GM04504 (cell line): ENCODE measurements at places on chromosomes 12 and 14.

DNA sequence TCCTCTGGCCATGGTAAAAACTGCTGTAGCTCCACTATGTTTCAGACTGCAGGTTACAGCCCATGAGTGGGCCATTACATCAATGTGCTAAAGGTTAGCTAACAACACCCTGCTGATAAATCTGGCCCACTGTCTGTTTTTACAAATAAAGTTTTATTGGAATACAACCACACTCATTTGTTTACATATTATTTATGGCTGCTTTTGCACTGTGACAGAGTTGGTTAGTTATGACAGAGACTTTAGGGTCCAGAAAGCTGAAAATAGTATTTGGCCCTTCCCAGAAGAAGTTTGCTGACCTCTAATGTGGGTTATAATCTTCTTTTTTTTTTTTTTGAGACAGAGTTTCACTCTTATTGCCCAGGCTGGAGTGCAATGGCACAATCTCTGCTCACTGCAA, 134.2 kb upstream of the PWP1 start:
- DNase-seq = no peak

DNA sequence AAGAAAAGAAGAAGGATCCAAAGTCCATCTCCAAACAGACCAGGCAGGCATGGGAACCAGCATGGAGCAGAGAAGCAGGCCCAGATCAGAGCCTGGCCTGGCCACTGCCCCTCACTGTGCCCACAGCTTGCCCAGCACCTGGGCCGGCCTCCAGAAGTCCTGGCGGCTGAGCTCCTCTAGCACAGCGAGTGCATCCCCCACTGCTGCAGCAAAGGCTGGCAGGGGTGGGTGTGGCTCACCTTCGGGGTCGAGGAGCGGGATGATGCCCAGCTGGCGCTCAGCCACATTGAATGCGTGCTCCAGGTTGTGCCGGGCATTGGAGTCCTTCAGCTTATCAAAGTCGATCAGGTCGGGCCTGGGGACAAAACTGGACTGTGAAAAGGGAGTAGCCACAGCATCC, 78.7 kb downstream of the SPTB start:
- DNase-seq = no peak

DNA sequence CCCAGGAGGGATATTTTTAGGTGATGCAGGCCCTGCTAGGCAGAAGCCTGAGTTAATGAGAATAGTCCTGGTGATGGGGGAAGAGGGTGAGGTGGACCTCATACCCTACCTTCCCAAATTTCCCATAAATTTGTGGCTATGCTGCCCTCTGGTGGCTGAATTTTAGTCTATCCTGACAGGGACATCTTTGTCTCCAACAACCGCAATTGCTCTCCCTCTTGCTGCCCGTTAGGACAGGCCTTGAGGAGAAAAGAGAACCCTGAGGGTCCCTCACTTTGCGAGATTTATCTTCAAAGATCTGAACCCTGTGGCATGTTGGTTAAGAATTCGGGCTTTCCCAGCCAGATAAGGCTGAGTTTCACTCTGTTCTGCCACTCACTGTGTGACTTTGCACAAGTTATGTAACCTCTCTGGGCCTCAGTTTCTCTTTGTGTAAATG, 9.8 kb upstream of the ZNF385A start:
- no peak for DNase-seq

- DNase-seq = no peak
Measured at GRCh38 chr12:2395354-2395977, 342.7 kb downstream of the CACNA1C start.
